Activated T-helper 1 cell treated with anti-CD3 and anti-CD28 coated beads, Interleukin-2, amount 50 U/mL, for 16 hours (primary cell): ENCODE measurements at places on chromosomes 3 and 15.

DNA sequence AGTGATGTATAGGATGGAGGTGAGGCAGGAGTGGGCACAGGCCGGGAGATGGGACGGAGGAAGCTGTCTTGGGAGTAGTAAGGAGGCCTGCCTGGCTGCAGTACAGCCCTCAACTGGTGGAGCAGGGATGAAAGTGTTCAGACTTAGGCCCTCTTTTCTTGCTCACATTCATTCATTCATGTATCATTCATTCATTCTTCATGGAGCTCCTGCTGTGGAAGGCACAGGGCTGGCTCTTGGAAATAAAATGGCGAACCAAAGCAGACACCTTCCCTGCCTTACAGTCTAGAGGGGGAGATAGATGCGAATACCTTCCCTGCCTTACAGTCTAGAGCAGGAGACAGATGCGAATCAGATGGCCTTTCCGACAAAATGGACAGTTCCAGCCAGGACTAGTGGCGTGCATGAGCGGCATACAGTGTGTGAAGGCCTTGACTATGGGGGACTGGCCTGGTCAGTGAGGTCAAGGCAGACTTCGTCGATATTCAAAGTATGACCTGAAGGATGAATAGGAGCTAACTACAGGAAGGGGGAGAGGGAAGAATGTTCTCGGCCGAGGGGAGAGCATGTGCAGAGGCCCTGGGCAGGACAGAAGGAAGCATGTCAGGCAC lies 143.2 kb upstream of the TLE3 start:
- no peak for DNase-seq

DNA sequence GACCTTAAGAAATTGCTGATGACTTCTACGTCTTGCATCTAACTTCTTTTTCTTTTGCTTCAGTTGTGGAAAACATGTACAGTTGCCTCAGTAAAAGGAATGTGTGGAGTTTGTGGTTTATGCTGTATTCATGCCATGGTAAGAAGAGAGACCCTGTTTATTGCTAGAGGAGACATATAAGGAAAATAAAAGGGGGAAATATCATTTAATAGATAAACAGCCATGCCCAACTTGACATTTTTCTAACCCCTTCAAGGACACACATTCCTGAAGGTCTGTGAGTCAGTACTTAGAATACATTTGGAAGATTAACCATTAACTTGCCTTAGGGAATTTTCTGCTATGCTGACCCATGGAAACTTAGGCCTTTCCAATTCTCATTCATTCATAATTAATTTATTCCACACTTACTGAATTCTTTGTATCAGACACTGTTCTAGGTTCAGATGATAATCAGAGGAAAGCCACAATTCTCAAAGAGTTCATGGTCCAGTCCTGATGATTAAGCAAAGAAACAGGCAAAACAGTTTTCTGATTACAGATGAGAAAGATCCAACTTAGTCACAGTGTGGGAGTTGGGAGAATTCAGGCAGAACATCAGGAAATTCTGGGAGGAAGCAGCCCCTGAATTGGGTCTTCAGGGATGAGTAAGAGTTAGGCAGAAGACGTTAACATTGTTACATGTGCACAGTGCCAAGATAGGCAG lies 329.8 kb upstream of the RASGRP1 start:
- DNase-seq = no peak

DNA sequence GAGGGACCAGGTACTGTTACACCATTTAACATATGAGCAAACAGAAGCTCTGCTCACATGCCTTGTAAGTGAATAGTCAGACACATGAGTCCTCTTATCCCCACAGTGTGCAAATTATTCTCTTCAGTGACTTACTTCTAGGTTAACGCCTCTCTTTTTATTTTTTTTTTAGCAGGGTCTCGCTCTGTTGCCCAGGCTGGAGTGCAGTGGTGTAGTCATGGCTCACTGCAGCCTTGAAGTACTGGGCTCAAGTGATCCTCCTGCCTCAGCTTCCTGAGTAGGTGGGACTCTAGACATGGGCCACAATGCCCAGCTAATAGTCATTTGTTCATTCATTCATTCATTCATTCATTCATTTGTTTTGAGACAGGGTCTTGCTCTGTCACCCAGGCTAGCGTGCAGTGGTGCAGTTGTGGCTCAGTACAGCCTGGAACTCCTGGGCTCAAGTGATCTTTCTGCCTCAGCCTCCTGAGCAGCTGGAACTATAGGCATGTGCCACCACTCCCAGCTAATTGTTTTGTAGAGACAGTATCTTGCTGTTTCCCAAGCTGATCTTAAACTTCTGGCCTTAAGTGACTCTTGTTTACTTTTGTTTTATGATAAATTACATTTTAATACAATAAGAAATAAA lies 94.7 kb downstream of the LRRC28 start:
- DNase-seq = no peak

- no peak for DNase-seq
Observed at GRCh38 chr3:127786353-127787070, 35.8 kb downstream of the MGLL start.

DNA sequence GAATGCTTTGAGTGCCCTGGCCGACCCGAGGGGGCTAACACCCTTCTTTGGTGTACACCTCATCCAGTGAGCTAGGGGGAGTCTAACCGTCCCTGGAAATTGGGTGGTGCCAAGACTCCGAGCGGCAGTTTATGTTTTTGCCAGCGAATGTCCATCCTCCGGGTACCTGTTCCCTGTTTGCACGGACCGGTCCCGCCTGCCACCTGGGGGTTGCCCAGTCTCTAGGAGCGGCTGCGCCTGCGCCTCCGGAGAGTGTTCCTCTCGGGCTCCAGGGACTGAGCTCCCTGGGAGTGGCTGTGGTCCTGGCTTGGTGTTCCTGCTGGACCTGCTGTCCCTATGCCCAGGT lies 913 bp upstream of the WNT7A start:
- no peak for DNase-seq

DNA sequence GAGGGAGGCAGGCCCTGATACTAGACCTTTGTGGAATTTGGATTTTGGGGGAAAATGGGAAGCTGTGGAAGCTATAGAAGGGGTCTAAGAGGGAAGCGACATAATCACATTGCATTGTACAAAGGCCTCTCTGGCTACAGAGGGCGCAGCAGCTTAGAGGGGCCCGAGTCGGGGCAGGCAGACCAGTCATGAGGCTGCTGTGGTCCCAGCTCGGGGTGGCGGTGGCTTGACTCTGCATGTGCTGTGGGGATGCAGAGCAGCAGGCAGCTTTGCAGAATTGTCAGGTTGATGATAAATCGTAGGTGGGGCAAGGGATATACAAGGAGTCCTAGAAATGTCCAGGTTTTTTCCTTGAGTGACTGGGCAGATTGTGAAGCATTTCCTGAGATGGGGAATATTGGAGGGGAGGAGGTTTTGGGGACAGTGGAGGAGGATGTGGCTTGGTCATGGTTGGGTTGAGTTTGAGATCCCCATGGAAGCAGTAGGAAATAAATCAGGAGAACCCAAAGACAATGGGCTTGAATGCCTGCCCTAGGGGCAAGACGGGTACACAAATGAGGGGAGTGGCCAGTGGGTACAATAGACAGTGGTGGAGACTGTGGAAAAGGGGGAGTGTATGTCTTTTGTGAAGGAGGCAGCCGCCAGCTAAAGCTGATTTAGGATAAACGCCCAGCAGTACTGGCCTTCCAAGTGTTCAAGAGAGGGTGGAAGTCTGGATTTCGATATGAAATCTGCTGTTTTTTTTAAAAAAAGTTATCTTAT lies 94.1 kb downstream of the HMG20A start:
- no peak for DNase-seq

DNA sequence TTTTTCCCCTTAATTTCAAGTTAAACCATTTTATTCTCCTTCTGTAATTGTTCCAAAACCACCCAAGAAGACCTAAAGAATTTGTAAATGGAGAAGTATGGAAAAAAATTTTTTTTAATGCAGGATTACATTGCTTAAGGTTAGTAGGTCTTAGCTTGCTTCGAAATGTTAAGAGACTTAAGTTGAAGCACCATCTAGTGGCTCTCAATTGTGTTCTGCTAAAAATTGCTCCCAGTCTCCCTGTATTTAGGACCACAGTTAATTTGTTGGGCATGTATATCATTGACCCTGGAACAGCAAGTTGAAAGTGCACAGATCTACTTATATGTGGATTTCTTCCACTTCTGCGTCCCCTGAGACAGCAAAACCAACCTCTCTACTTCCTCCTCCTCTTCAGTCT lies 32.4 kb downstream of the CD200R1L start:
- no peak for DNase-seq

DNA sequence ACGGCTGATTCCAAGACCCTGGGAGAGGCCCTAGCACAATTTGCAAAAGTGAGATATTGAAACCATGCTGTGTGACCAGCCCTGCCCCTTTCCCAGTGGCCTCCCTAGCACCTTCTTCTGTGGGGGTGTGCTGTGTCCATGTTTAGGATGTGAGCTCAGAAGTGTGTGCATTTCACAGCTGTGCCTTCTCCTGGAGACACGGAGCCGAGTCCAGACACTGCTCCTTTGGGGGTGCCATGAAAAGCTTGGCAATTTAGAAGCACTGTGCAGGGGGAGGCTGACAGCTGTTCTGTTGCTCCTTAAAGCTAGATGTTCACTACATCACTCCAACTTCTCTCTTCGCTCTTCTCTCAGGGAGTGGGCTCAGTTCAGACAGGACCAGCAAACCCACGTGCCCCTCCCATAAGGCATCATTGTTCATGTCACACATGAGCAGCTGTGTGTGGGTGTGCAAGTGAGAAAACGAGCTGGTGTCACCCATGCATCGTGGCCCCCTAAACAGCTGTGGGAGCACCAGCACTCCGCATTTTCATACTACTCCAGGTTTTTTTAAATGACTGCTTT lies 492.6 kb downstream of the GABRG3 start:
- no peak for DNase-seq

DNA sequence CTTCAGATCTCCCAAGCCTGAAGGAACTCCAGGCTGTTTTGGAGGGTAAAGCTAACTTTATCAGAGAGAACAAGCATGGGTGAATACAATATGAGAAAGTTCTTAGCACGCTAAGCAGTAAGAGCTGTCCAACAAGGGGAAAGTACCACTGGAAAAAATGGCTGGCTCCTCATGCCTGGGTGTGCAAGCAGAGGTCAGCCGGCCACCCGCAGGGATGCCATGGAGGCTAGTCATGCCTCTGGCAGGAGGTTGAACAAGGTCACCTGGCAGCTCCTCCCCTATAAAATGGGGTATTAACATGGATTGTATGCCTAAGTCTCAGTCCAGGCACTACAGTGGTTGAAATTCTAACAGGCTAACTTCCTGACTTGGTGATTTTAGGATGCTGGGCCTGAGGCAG lies 75.4 kb upstream of the SLC6A1 start:
- no peak for DNase-seq

- no peak for DNase-seq
Observed at GRCh38 chr3:38586546-38587520, 62.7 kb downstream of the SCN5A start.

- DNase-seq = no peak
Observed at GRCh38 chr3:116939550-116939949, 230.0 kb downstream of the TUSC7 start.

GRCh38 chr3:106302451-106303221 lies 433.8 kb upstream of the CBLB start:
- DNase-seq = no peak

DNA sequence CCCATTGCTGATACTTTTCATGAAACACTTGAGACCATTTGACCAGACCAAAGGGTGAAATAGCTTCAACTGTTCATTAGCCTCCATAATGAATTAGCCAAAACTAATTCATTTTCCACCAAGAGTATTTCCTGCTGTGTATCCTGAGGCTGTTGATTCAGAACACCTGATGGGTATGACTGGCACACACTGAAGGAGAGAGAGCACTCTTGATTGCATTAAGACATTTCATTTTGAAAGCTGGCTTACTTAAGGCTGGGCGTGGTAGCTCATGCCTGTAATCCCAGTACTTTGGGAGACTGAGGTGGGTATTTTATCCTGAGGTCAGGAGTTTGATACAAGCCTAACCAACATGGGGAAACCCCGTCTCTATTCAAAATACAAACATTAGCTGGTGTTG lies 175.6 kb downstream of the AGBL1 start:
- no peak for DNase-seq
